ENCODE measurements at places on chromosomes 16 and 17. TPM values are rescaled to one million over a fixed set of nuclear protein-coding genes. Genes with fewer than 3 reads are reported as not detected.

GRCh38 chr17:64240741-64241347 lies 22.2 kb downstream of the TEX2 start:
- no peak for DNase-seq

GRCh38 chr16:50247123-50247905 lies 19.0 kb upstream of the ADCY7 start:
- no peak for DNase-seq

- DNase-seq = no peak
Observed at GRCh38 chr16:1923299-1924034, 5.3 kb upstream of the HS3ST6 start.

DNA sequence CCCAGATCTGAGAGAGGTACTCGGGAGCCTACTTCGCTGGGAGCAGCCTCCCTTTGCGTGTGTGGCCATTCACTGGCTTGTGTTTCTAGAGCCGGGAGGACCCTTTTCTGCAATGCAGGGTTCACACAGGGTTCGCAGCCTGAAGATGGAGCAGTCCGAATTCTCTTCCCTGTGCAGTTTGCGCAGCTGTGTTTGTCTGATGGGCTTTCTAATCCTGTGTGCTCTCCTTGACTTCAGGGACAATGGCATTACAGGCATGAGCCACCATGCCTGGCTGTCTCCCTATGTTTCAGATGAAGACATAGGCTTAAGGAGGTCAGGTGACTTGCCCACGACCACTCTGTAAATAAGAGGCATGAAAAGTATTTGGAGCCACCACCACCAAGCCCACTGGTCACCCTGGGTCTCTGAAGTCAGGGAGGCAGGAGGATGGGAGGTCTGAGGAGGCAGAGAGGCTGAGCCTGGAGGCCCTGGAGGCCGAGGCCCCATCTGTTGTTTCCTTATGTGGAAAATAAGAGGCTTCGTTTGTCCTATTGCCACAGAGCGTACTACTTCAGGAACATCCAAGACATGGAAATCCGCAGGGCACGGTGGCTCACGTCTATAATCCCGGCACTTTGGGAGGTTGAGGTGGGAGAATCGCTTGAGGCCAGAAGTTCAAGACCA lies 5.0 kb upstream of the STH start:
- DNase-seq = no peak

GRCh38 chr16:23406024-23406423 lies 47.0 kb downstream of the COG7 start:
- DNase-seq = no peak

GRCh38 chr17:1978396-1978949 lies 46.7 kb downstream of the RTN4RL1 start:
- no peak for DNase-seq

DNA sequence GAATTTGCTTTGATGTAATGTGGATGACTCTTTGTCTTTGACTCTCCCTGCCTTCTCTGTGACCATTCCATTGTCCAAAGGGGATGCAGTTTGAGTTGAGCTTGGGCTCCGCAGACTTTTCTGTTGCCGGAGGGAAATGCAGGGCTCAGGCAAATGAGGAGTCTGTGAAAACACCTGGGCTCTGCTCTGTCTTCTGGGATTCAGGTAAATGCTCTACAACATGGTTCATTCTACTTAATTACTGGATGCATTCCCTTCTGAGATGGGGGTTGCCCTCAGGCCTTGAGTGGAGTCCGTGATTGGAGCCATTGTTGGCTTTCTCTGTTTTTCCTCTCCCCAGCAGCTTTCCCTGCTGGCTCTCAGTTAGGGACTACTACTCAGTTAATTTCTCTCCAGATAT lies 26.4 kb upstream of the SPNS2 start:
- no peak for DNase-seq

DNA sequence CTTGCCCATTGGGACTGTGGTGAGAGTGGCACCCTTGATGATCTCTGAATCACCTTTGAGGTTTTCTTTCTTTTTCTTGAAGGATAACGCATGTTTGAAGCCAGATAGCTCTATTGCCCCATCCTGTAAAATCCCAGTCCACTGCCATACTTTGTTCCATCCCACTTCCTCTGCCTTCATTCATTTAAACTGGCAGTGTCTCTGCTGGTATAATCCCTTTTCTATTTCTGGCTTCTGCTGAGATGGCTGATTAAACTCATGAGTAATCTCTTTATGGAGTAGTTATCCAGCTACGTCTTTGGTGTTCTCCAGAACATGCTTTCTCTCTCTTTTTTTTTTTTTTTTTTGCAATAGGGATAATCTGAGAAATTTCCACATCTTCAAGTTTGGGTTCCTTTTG lies 656.5 kb upstream of the SALL1 start:
- DNase-seq = no peak

GRCh38 chr16:22659933-22660332 lies 149.2 kb downstream of the NPIPB5 start:
- DNase-seq = no peak

GRCh38 chr17:17494870-17495535 lies 1.2 kb downstream of the RASD1 start:
- no peak for DNase-seq

GRCh38 chr16:23699100-23699499 lies 13.9 kb downstream of the ERN2 start:
- DNase-seq = no peak

DNA sequence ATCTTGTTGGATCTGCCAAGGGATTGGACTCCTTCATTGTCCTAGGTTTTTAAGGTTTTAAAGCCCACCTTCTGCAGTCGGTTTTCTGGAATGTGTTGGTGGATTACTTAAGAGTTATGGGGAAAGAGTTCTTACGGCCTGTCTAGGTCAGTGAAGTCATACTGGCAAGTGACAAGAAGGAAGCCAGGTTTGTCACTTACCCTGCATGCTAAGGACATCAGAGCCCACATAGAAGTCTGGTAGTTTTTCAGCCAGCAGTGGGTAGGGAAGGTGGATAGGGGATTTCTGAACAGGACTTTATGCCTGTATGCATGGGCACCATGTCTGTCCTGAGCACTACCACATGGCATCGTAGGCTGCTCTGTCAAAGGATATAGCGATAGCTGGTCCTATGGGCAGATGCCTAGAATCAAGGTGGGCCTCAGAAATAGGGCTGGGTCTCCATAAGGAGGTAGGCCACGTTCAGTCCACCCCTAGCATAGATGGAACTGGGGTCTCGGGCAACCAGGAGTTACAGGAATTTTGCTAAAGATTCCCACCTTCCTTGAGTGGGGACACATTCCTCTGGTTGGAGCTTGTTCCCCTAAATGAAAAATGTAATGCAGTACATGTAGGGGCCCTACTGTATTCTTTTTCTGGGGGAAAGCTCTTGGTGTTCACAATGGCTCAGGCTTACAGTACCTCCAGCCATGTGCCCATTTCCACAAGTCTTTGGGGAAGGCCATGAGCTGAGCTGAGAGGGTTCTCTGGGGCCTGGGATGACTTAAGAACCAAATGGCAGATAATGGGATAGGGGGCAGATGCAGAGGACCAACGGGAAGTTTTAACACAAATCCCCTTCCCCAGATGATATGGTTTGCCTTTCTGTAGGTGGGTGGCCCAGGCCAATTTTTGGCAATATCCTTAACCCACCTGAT lies 27.5 kb downstream of the TRPV2 start:
- DNase-seq = no peak

GRCh38 chr17:17783116-17783824 lies 53.5 kb downstream of the SREBF1 start:
- peak; percentile 53 for DNase-seq

DNA sequence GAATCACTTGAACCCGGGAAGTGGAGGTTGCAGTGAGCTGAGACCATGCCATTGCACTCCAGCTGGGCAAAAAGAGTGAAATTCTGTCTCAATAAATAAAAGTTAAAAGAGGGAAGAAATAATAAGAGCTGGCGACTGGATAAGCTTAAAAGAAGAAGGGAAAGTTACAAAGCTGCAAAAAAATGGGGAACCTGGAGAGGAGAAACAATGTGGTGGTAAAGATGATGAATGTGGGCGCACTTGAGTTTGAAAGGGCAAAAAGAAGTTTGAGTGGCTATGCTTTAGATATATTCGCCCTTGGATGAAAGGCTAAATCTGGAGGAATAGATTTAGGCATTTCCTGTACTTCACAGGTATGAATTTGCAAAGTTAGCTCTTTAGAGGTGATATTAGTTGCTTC lies 53.0 kb upstream of the YPEL2 start:
- no peak for DNase-seq

DNA sequence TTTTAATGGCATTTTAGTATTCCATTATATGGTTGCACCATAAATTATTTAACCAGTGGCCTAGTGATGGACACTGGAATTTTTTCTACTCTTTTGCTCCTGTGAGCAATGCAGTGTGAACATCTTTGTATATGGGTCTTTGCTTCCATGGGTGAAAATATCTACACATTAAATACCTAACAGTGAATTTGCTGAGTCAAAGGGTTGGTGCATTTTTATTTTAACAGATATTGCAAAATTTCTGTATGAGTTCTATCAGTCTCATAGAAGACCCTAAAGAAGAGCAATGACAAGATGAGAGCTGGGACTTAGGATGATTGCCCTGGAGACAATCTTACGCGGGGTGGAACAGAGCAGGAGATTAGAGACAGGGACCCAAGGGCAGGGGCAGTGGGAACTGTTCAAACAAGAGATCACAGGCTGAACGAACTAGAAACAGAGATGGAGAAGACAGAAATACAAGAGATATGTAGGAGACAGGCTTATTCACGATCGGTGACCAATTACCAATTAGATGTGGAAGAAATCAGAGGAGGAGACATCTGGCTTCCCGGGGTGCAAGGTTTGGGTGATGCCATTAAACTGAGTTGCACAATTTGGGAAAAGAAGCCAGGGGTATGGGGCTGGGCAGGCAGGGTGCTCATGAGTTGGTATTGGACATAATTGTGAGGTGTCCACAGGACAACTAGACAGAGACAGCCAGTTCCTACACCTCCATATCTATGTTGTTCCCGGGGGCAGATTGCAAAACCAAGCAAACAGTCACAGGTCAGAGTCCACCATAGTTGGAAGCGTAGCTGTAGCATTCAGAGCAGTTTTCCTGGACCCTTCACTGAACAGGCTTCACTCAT lies 39.9 kb upstream of the LONP2 start:
- DNase-seq = no peak

DNA sequence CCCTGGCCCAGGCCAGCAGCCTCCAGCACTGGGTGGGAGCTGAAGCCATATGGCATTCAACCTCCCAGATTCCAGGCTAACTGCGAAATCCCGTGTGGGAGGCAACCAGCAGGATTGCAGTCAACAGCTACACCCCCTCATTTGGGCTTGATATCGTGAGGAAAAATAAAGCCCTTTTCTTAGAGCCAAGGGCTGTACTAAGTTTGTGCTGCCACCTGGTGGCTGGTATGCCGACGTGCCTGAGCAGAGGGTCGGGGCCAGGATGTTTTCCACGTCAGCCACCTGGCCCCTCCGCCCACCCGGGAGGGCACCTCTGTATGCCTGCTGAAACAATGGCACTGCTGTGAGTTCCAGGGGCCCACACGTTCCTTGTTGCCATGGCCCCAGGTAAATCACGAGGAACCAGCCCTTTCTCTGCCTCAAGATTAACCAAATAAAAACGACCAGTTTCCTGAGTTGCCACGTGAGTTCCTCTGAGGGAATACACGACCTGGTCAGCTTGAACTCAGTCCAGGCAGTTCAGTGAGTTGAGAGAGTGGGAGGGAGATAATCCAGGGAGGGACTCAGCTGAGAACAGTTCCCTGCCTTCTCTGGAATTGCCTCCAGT lies 9.0 kb downstream of the TMEM98 start:
- DNase-seq = peak; percentile 56

- no peak for DNase-seq
Observed at GRCh38 chr16:79071424-79071823, 529.1 kb downstream of the MAF start.

NOTUM gene
- total RNA-seq = 1.2 TPM

CNTROB gene
- 60.0 TPM for total RNA-seq

EXOC3L1 gene
- not detected for total RNA-seq

PLA2G10 gene
- total RNA-seq = not detected

COQ9 gene
- total RNA-seq = 48.3 TPM

CLDN7 gene
- 0.21 TPM for total RNA-seq

PRPF8 gene
- total RNA-seq = 439 TPM

ABCC11 gene
- total RNA-seq = 0.09 TPM

ASGR2 gene
- total RNA-seq = not detected
